ENCODE measurements at places on chromosomes 1 and 21. TPM values are rescaled to one million over a fixed set of nuclear protein-coding genes. Genes with fewer than 3 reads are reported as not detected.

The TEX38 gene
- not detected for total RNA-seq

The HLX gene
- 0.39 TPM for total RNA-seq

The LENEP gene
- total RNA-seq: not detected

The CLDN17 gene
- not detected for total RNA-seq

The LCE6A gene
- not detected for total RNA-seq

The RAD54L gene
- total RNA-seq: 1.0 TPM

The CD52 gene
- total RNA-seq: 582 TPM

DNA sequence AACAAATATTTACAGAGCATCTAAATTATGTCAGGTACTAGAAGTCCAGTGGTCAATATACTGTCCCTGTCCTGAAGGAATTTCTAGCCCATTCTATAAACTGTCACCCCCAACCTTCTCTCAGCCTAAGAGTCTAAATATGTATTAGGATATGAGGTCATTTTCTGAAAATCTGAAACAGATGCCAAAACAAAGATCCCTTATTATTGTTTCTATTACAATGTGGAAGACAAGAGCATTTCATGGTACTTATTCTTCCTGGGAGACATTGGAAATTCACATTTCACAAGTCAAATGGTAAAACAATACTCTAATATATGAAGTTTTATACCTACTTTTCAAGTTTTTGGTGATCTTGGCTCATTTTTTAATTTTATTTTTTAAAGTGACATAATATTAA is 2.6 kb downstream of the CLCA1 start:
- DNase-seq: no peak

GRCh38 chr1:240667351-240667750 is 55.4 kb upstream of the GREM2 start:
- DNase-seq: no peak

GRCh38 chr1:113320972-113321680 is 69.2 kb upstream of the MAGI3 start:
- DNase-seq: no peak

GRCh38 chr1:8423269-8423691 is 105.4 kb downstream of the SLC45A1 start:
- DNase-seq: peak; percentile 19

GRCh38 chr1:36095760-36096405 is 7.2 kb downstream of the ADPRS start:
- DNase-seq: peak; percentile 30

- no peak for DNase-seq
Measured at GRCh38 chr21:43782431-43783097, 6.5 kb upstream of the CSTB start.

GRCh38 chr1:41380979-41381691 is 19.9 kb downstream of the FOXO6 start:
- no peak for DNase-seq

DNA sequence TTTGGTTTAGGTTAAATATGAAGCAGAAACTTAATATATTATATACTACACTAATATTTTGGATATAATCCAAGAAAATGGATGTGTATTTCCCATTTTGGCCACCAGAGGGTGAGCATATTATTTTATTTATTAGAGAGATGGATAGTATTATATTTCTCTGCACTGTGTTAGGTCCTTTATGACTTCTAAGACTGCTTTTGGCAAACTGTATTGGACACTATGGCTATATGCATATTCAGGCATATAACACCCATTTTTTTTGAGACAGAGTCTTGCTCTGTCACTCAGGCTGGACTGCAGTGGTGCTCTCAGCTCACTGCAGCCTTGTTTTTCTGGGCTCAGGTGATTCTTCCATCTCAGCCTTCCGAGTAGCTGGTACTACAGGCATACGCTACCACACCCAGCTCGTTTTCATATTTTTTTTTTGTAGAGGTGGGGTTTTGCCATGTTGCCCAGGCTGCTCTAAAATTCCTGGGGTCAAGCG is 17.8 kb upstream of the PGM1 start:
- DNase-seq: no peak

- no peak for DNase-seq
Measured at GRCh38 chr1:155968670-155969069, 9.7 kb downstream of the ARHGEF2 start.

GRCh38 chr1:68725001-68725752 is 228.3 kb upstream of the DEPDC1 start:
- no peak for DNase-seq

GRCh38 chr1:43849670-43850069 is 83.9 kb upstream of the ARTN start:
- DNase-seq: no peak

DNA sequence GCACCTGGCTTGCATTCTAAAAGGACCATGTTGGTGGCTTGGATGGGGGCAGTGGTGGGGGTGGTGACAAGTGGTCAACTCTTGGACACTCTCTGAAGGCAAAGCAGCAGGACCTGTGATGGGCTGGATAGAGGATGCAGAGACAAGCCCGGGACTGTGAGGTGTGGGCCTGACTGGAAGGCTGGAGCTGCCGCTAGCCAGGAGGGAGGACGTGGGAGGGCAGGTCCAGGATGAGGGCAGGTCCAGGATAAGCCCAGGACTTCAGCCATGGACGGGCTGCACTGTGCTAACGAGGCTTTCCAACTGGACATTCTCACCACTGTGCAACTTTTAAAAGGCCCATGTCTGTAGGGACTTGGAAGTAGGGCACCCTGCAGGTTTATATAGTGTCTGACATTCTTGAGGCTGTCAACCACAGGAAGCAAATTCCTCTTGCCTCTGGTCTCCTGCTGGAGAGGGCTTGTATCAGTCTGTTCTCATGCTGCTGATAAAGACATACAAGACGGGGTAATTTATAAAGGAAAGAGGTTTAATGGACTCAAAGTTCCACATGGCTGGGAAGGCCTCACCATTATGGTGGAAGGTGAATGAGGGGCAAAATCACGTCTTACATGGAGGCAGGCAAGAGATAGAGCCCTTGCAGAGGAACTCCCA is 8.3 kb upstream of the C1orf167 start:
- no peak for DNase-seq

DNA sequence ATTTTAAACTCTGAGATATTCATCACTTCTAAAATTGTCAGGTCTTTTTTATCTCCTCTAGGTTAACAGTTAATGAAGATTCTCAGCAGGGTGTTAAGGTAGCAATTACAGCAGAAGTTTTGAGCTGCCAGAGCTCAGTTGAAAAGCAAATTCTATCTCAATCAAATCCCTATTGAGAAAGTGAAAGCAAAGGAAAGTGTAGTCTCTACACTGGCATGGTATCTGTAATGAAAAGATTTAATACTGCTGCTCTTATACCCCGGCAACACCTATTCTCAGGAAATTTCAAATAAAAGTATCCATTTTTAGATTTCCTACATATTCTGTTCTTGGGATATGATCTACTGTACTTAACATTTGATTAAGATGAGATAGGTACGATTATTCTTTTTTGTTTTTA is 913.5 kb downstream of the MRPL39 start:
- no peak for DNase-seq

DNA sequence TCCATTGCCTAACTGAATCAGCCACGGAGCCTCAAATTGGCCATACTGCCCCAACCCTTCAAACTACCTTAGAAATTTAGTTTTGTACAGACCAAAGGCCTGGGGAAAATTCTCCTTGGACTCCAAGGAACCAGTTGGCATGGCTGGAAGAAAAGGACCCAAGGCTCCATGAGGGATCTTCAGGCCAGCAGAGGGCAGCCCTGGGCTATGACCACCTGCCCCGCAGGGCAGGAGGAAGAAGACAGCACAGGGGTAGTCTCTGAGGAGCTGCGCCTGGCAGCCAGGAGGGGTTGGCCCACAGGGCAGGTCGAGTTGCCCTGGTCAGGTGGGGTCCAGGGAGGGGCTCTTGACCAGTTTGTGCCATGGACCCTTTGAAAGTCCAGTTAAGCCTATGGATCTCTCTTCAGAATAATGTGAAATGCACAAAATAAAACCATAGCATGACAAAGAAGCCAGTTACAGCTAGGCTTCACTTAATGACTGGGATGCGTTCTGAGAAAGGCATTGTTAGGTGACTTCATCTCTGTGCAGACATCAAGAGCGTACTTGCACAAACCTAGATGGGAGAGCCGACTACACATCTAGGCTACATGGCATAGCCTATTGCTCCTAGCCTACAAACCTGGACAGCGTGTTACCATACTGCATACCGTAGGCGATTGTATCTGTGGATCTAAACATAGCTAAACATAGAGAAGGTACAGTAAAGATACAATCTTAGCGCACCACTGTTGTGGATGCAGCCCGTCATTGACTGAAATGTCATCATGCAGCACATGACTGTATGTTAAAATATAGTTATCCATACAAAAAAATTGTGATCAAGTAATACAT is 26.1 kb downstream of the CACNA1S start:
- peak; percentile 30 for DNase-seq

- no peak for DNase-seq
Measured at GRCh38 chr1:82215056-82215852, 414.5 kb downstream of the ADGRL2 start.

- DNase-seq: no peak
Measured at GRCh38 chr1:42005530-42005929, 86.8 kb upstream of the HIVEP3 start.

DNA sequence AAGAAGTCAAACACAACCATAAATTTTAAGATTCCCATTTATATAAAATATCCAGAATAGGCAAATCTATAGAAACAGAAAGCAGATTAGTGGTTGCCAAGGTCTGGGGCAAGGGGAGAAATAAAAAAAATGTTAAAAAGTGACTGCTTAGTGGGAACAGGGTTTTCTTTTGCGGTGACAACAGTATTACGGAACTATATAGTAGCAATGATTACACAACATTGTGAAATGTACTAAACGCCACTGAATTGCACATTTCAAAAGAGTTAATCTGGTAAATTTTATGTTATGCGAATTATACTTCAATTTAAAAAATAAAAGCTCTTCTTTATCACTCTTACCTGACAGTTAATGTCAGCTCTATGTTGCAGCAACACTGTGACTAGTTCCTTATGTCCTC is 105.2 kb downstream of the ACBD6 start:
- peak; percentile 15 for DNase-seq

DNA sequence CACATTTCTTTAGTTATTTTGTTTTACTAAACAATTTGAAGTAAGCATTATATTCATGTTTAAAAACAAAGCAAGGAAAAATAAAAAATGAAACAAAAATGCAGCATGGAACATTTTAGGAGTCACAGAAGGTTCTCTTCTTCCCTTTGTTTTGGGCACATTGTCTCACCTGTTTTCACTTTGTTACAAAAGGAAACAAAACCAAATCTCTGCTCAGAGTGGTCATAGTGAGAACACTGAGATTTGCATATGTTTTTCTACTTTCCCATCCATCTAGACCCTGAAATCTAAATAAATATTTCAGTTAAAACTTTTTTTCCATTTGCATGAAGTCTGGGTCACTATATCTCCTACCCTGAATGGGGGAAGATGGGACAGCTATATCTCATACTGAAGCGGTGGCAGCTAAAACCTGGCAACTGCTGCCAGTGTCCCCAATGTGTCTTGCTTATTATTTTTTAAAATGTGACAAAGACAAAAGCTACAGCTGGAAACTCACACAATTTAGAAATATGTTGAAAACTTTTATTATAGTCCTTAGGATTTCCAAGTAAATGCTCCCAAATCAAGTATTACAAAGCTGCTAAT is 3.5 kb downstream of the EXOC8 start:
- no peak for DNase-seq

DNA sequence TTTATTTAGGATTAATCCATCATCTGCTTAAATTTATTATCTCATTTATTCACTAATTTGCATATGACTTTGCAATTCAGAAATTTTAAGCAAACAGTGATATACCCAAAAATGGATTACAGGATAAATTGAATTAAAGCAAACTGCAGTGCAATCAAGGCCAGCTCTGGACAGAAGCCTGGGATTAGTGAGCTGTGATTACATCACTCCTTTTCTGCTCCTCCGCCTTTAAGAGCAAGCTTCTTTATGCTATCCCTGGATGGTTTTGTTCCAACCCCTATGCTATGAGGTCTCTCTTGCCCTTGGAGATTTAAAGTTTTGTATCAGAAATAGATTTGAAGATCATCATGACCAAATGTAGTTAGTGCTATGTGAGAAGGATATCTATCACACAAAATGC is 32.6 kb downstream of the GPR52 start:
- no peak for DNase-seq

DNA sequence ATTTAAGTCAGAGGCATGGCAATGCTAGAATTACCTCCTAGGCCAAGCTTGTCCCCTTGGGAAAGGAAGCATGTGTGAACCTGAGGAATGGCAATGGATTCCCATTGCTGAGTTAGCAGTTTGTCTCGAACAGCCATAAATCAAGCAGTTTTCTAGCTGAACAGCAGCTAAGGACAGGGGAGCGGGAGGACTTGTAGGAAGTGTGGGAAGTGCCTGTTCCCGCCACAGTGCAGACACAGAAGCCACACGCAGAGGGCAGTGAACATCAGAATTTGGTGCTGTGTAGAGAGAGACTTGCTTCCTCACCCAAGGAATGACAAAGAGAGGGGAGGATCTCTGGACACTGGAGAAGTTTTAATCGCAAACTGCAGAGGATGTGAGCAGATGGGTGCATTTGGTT is 3.8 kb downstream of the PHGDH start:
- no peak for DNase-seq

DNA sequence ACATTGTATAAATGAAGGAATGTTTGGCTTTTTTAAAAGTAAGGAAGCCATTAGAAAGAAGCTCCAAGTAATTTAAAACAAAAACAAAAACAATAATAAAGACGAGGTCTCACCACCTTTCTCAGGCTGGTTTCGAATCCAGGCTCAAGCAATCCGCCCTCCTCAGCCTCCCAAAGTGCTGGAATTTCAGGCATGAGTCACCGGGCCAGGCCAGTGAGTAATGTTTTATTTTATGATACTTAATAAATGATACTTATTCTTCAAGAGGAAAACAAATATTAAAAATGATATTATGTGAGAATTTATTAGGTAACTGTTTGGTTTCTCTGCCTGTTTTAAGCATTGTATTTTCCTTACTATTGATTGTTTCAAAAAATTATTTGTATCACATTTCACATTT is 201.4 kb upstream of the BRINP3 start:
- no peak for DNase-seq

GRCh38 chr1:27011058-27011764 is 1.4 kb downstream of the TENT5B start:
- DNase-seq: no peak

- DNase-seq: no peak
Measured at GRCh38 chr1:182185842-182186756, 124.6 kb upstream of the ZNF648 start.

GRCh38 chr1:162398999-162399580 is 12.8 kb downstream of the SH2D1B start:
- DNase-seq: no peak

GRCh38 chr1:186499571-186499970 is 38.7 kb upstream of the PDC start:
- no peak for DNase-seq

- no peak for DNase-seq
Measured at GRCh38 chr1:244335456-244335855, 116.3 kb downstream of the ADSS2 start.

DNA sequence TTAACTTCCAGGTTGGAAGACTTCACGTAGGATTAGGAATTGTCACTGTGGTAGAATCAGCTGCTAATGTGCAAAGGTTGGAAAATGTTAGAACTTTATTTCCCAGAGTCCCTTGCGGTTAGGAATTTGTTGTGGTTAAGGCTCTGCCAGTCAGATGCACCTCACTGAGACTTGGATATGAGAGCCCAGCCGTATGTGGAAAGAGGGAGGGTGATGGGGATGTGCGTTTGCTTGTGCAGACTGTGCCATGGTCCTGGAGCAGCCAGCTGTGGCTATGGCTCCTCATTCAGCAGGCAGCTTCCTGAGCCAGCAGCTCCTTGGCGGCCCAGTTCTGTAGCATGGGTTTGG is 12.5 kb downstream of the S100A10 start:
- DNase-seq: no peak

Measured in CD4-positive, alpha-beta T cell (primary cell).